ENCODE measurements at places on chromosomes 1 and 21.

DNA sequence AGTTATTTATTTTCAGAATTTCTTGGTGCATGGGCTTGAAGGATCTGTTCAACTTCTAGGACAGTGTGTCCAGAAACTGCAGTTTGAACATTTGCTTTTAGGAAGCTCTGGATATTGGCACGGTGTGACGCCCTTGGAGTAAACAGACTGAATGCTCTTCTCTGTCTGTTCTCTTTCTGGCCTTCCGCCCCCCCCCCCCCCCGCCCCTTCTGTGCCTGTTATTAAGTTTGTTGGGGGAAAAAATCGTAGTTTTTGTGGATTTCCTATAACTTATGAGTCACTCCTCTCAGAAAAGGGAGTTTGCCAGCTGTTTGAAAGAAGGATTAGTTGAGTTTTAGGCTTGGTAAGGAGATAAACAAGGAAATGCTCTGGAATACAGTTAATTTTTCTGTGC lies 1.2 kb downstream of the KCTD3 start:
- DNase-seq: peak; percentile 63

- peak; percentile 97 for DNase-seq
Measured at GRCh38 chr1:26723013-26723991, 27.5 kb downstream of the ARID1A start.

DNA sequence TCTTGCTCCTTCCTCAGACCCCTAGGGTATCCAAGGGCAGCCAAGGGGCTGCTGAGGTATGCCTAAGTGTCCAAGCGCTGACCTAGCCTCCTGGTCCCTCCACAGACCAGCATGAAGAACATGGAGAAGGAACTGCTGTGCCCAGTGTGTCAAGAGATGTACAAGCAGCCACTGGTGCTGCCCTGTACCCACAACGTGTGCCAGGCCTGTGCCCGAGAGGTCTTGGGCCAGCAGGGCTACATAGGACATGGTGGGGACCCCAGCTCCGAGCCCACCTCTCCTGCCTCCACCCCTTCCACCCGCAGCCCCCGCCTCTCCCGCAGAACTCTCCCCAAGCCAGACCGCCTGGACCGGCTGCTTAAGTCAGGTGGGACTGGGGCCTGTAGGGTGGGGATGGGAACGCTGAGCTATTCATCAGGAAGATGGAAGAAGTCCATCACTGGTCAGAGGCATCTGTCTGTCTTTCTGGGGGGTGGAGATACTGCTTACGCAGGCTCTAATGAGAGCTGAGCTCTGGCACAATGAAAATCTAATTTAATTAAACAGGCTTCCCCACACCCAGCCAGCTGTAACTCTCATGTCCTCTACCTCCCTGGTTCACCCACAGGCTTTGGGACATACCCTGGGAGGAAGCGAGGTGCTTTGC lies 1.8 kb downstream of the TRIM46 start:
- no peak for DNase-seq

GRCh38 chr1:206001476-206001888 lies 1.7 kb downstream of the RAB7B start:
- DNase-seq: peak; percentile 92

DNA sequence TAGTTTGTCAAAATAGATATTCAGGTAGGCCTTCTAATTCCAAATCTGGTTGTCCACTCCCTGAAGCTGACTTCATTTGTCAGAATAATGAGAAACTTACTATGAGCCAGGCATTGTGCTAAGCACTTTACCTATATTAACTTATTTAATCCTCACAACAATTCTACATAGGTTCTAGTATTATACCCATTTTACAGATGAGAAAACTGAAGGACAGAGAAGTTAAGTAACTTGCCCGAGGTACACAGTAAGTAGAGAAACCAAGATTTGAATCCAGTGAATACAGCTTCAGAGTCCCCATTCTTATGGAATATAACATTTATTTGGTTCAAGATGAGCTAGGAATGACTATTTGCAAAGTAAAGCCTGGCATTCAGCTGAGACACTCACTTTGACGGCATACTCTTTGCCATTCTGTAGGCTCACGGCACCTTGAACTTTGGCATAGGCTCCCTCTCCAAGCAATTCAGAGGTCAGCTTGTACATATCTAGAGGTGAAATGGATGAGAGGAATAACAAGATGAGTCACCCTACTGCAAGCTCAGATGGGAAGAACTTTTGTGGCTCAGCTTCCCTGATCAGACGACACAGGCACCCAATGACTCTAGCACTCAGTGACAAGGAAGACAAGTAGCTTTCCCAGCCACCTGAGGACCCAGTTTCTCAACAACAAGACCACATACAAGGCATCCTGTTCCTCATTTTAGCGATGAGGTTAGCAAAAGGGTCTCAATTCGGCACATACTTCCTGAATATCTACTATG lies 23.7 kb downstream of the MKNK1 start:
- no peak for DNase-seq

- DNase-seq: peak; percentile 90
Measured at GRCh38 chr1:109397581-109398342, at the start of gene SORT1. TSS of gene SORT1 (minus strand) at chr1:109397918. CDS start at chr1:109397892, 26 bp downstream.

GRCh38 chr21:28025111-28025510 lies 967.6 kb downstream of the LTN1 start:
- DNase-seq: no peak

DNA sequence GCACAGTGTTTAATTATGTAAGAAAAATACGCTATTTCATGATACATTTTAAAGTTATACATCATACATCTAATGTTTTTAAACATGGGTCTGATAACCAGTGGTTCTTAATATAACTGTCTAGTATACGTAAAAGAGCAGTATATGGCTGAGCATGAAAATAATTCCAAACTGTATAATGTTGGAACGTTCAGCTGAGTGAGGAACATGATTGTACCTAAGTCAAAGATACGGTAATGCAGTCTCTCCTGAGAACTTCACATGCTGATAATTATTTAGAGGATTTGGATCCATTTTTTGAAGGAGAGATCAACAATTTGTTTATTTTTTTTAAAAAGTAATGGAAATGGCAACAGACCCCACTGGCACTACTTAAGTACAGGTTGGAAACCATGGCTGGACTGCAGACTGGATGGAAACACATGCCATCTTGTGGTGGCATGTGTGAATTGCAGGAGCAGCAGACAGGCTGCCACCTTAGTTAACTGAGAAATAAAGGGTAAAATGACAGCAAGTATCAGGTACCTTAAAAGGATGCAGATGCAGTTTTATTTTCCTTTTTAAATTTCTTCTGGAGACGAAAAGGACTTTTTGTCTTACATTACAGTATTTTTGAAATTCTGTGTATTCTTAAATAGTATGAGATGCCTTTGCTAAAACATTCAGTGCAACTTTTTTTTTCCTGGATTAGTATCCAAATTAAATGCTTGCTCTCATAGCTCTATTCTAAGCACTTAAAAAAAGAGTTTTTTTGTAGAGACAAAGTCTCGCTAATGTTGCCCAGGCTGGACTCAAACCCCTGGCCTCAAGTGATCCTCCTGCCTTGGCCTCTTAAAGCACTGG lies 73.8 kb downstream of the MTR start:
- no peak for DNase-seq

- peak; percentile 14 for DNase-seq
Measured at GRCh38 chr1:181490740-181491712, 7.7 kb downstream of the CACNA1E start.

- no peak for DNase-seq
Measured at GRCh38 chr1:241964550-241965282, 7.1 kb downstream of the BECN2 start.

DNA sequence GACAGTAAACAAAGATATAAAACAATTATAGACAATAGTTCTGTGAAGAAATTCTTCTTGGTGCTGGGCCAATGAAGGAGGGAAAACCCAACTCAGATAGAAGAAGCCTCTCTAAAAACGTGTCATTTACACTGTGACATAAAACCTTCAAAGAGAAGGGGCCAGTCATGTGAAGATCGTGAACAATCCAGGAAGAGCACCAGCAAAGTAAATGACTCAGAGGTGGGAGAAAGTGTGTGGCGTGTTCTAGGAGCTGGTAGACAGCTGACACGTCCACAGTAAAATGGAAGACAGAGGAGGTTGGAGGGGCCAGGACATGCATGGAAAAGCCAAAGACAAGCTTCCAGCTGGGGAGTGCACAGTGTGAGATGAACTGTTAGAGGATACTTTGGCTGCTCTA lies 143.6 kb downstream of the VAV3 start:
- DNase-seq: no peak

DNA sequence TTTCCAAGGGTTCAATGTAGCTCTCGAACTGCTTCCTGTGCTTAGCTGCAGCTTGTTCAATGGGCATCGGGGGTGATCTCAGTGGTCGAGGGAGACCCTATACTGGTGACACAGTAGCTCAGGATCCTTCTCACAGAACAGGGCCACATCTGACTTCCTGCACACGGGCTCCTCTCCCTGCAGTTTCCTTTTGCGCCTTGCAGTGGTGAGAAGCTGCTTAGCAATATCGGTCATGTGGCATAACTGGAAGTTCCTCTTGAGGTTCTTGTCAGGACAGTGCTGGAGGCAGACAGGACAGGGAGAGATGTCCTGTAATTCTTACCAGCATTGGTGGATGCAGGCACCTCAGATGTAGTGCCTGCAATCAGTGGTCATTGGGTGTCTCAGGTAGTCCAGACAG lies 140.5 kb upstream of the MAP1LC3C start:
- DNase-seq: no peak

DNA sequence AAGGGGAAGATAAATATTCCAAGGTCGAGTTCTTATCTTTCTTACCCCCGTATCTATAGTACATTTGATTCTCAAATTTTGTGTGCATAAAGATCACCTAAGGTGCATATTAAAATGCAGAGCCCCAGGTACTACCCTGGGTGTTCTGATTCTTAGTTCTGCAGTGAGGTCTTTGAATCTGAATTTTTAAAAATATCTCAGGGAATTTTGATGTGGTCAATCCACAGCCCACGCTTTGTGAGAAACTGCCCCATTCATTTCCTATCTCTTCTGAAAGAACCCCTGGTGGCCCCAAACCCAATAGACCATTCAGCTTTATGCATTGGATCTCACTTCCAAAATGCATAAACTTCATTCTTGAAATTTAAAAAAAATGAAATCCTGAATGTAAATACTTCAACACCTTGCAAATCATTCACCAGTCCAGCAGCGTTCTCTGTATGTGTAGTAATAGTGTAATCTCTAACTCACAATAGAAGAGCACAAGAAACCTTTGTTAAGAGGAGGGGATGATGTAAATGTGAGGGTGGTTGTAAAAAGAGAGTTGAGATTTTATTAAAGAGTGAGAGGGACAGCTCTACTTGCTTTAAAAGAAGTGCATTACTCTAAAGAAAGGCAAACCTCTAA lies 108.8 kb upstream of the ZP4 start:
- no peak for DNase-seq

- no peak for DNase-seq
Measured at GRCh38 chr1:21329209-21329844, 39.1 kb upstream of the ECE1 start.

Measured in umbilical cord (tissue), 2 donors.